ENCODE measurements at places on chromosomes 5 and 9. TPM values are rescaled to one million over a fixed set of nuclear protein-coding genes. Genes with fewer than 3 reads are reported as not detected.

SMIM33 gene
- not detected for total RNA-seq

FOXI1 gene
- total RNA-seq, result not detected

PCDH1 gene
- total RNA-seq, result not detected

PCDHGB1 gene
- 0.73 TPM for total RNA-seq

BASP1 gene
- 77.5 TPM for total RNA-seq

SLC25A2 gene
- 0.39 TPM for total RNA-seq

PCDHGB5 gene
- 12.1 TPM for total RNA-seq

HSPB3 gene
- total RNA-seq, result not detected

GOLPH3 gene
- 64.3 TPM for total RNA-seq

CCDC192 gene
- total RNA-seq, result not detected

PDCD1LG2 gene
- 8.2 TPM for total RNA-seq

FBXW5 gene
- 125 TPM for total RNA-seq

TAF11L5 gene
- total RNA-seq, result not detected

SLC34A3 gene
- total RNA-seq, result not detected

PRRC1 gene
- 72.7 TPM for total RNA-seq

CDC14B gene
- 41.9 TPM for total RNA-seq

HRH2 gene
- total RNA-seq, result not detected

NR5A1 gene
- total RNA-seq, result not detected

TAF11L10 gene
- not detected for total RNA-seq
